ENCODE measurements at places on chromosomes 12 and 14. TPM values are rescaled to one million over a fixed set of nuclear protein-coding genes. Genes with fewer than 3 reads are reported as not detected.

Gene REP15
- 3.5 TPM for total RNA-seq

Gene RAPGEF3
- 4.1 TPM for total RNA-seq

Gene GLIPR1L1
- not detected for total RNA-seq

Gene CKAP4
- 83.0 TPM for total RNA-seq

Gene KLHL33
- total RNA-seq, result not detected

Gene MDGA2
- 4.2 TPM for total RNA-seq

Gene GALNT9
- total RNA-seq, result not detected

Gene TAS2R31
- 0.40 TPM for total RNA-seq

Gene PLEKHD1
- total RNA-seq, result not detected

Gene SRRM4
- not detected for total RNA-seq

Gene AQP5
- total RNA-seq, result not detected

Gene SLCO1B1
- total RNA-seq, result not detected

Gene TMEM63C
- total RNA-seq, result not detected

Gene ANO4
- not detected for total RNA-seq

Gene CAMKK2
- 13.0 TPM for total RNA-seq

Gene TEX52
- not detected for total RNA-seq
